ENCODE measurements at places on chromosomes 2 and 18.

DNA sequence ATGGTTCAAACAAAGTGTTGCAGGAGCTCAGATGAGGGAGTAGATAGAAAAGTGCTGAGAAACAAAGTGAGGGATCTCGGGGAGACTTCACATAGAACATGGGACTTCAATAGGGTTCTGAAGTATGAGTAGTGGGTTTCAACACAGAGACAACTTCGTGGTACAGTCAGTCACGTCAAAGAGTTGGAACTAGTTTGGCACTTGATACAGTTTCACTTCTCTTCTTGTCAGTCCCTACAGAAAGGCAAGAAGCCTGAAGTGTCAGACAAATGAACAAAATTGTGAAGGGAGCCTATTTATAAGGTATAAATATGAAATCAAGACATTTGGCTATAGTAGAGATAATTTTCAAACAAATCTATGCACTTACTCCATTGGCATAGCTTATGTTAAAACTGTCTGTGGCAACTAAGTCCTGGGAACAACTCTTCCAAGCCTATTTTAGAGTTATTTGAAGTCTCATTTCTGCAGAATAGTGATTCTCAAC lies 338.0 kb downstream of the TDRD15 start:
- no peak for DNase-seq

GRCh38 chr2:7881063-7881462 lies 800.8 kb upstream of the ID2 start:
- no peak for DNase-seq

DNA sequence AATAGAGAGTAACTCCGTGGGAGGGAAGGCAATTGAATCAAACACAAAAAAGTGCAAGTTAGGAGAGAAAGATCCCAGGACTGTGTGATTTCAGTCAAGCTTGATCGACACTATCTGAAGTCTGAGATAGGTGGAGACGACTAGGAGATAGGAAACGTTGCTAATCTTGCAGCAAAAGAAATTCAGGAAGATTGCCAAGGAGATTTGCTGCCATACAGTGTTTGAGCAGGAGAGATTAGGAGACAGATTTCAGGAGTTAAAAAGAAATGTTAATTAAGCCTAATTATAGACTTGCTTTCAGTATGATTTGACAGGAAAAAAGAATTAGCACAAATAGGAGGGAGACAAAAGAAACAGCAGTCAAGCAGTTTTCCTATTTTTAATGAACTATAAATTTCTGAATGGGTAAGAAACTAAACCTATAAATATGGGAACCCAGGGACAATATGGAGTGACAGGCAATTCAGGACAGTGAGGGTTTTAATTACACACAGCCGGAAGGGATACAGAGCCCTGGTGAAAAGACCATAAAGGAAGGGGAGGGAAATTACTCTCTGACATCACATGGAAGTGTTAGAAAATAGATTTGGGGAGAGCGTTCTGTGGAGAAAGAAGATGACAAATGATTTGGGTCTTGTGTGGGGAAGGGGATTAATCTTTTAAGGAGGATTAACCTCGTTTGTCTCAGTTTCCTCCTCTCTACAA lies 72.6 kb downstream of the SUCLG1 start:
- no peak for DNase-seq

- DNase-seq, result peak; percentile 79
These were observed 42.5 kb downstream of the CPO start for GRCh38 chr2:206981739-206982340.

DNA sequence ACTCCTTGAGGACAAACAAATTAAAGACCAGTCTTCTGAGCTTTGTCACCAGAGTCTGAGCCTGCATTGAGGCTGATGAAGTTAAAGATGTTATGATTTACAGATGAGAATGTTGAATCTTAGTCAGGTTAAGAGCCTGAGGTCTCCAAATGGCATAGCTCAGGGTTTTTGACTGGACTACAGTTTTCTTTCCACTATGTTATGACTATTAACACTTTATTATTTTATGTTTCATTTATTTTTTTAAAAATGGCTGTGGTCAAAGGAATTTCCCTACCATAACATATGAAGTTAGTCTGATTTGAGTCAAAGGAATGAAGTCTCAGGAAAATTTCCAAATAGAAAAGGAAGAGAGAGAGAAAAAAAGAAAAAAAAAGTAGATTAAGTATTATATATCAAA lies 39.7 kb upstream of the CWC22 start:
- DNase-seq, result no peak

DNA sequence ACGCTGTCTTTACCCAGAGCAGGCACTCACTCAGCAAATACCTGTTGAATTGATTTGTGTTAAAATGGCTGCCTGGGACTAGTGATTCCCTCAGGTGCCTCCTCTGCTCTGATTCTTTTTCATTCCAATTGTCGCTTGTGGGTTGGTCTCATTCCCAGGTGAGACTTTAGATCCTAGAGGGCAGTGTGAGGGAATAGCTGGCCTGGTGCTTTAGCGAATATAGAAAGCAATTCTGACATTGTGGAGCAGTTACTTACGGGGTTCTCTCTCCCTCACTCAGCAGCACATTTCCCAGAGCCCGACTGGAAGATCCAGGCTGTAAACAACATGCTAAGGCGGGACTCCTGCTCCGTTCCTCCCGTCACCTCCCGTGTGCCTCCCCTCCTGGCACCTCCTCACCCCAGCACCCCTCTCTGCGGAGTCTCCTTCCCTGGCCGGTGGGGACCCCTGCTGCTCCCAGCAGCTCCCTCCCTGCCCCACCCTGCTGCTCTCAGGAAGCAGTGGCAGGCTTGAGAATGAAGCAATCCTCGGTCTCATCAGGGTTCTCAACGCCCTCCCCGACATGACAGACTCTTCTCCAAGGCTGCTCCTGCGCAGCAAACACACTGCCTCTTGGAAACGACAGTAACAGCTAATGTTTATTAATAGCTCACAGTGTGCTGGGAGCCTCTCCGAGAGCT lies 26.9 kb downstream of the CELF4 start:
- peak; percentile 1 for DNase-seq

- DNase-seq, result no peak
These were observed 59.4 kb downstream of the ANKMY1 start for GRCh38 chr2:240498171-240498957.

- DNase-seq, result no peak
These were observed 763.9 kb downstream of the TSN start for GRCh38 chr2:122519366-122519765.

GRCh38 chr2:147342329-147342728 lies 502.5 kb upstream of the ACVR2A start:
- DNase-seq, result no peak

DNA sequence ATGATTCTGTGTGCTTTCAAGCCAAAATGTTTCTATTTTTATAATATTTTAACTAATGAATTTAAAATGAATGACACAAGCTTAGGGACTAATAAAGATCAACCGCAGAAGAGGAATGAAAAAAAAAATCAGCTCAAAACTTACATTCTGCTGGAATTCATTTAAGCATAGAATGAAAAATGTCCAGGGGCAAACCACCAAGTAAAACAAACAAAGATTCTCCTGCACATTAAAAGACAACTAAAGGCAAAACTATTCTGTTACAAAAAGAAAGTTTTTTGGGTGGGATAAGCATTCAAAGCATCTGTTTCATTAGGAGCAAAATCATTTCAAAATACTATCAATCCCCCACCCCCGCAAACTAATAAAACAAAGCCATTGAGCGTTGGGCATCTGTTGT lies 99.3 kb upstream of the SOX11 start:
- no peak for DNase-seq

GRCh38 chr18:74906184-74906583 lies 302.8 kb downstream of the PTGR3 start:
- peak; percentile 59 for DNase-seq

- DNase-seq, result no peak
These were observed 11.4 kb downstream of the CTIF start for GRCh38 chr18:48550101-48550729.

GRCh38 chr18:13036622-13037320 lies 45.6 kb downstream of the CEP192 start:
- peak; percentile 13 for DNase-seq

GRCh38 chr2:24409171-24409570 lies 48.8 kb upstream of the ITSN2 start:
- no peak for DNase-seq

- DNase-seq, result peak; percentile 58
These were observed 10.4 kb downstream of the PELI1 start for GRCh38 chr2:64133828-64134227.

DNA sequence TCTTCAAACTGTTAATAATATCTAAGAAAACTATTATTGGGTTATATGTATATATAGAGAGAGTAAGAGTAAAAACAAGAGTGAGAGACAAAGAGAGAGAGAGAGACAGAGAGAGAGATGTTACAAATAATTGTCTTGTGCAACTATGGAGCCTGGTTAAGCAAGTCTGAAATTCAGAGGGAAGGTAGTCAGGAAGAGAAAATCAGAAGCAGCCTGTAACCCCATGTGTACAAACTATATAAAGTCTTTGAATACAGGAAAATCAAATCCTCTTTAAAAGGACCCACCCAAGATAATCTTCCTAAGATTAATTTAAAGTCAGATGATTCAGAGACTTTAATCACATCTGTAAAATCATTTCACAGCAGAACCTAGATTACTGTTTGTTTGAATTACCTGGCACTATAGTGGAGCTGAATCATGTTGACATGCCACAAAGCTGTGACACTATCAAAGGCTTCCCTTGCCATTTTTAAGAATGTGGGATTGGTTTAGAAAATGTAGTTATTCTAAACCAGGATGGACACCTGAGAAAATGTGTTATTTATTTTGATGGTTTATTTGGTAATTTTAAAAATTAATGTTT lies 301.7 kb upstream of the FSIP2 start:
- no peak for DNase-seq

DNA sequence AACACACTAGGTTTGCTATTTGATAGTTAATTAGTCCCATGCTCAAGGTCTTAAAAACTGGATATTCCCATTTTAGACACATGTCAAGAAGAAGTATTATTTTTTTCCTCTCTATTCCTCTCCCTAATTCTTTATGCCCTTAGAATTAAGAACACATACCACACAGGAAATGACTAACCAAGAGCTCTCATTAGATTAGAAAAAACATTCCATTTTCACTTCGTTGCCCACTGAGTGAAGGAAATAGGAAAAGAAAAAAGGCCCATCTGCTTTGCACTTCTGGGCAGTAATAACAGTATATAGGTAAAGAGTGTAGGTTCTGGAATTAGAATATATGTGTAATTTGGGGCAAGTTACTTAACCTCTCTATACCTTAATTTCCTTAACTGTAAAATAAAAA lies 26.9 kb downstream of the ACADL start:
- peak; percentile 23 for DNase-seq

- DNase-seq, result peak; percentile 70
These were observed 808 bp downstream of the ATP5MC3 start for GRCh38 chr2:175180701-175181103.

- DNase-seq, result no peak
These were observed 204.7 kb upstream of the ITGA4 start for GRCh38 chr2:181252262-181253148.

DNA sequence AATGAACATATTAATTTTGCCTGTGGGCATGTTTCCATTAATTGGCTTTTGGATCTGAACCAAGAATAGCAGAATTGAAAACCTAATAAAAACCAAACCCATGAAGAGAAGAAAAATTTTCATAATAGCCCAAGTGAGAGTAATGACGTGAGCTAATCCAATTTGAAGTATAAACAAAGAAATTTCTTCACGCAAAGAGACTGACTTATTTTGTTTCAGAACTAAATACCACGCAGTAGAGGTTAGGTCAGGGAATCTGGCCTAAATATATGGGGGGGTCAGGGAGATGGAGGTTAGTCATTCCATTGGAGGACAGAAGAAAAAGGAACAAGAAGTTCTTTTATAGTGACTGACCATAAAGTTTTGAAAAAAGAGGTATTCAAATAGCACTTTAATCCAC lies 94.1 kb upstream of the CYP1B1 start:
- DNase-seq, result no peak

- DNase-seq, result peak; percentile 77
These were observed 13.3 kb upstream of the PPP4R1 start for GRCh38 chr18:9627642-9628041.

DNA sequence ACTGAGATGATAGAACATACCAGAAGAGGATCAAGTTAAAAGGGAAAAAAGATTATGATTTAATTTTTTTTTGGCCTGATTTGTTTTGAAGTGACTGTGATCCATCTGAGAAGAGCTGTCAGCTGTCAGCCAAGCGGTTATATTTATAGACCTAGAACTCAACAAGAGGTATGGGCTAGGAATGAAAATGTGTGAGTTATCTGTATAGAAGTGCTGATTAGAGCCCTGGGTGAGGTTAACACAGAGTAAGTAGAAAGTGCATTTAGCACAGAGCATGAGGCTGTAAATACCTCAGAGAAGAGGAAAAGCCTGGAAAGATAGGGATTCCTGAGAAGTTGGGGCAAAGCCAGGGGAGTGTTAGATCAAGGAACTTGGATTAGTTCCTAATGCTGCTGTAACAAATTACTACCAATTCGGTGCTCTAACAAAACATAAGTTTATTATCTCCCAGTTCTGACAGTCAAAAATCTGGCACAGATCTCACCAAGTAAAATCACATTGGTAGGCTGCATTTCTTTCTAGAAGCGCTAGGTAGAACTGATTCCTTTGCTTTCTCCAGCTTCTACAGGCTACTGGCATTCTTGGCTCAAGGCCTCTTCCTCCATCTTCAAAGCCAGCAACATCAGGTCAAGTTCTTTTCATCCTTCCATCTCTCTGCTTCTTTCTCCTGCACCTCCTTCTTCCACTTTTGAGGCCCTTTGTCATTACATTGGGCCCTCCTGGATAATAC lies 197.4 kb upstream of the SPHKAP start:
- DNase-seq, result no peak

GRCh38 chr2:62398356-62398755 lies 107.6 kb downstream of the TMEM17 start:
- DNase-seq, result no peak

DNA sequence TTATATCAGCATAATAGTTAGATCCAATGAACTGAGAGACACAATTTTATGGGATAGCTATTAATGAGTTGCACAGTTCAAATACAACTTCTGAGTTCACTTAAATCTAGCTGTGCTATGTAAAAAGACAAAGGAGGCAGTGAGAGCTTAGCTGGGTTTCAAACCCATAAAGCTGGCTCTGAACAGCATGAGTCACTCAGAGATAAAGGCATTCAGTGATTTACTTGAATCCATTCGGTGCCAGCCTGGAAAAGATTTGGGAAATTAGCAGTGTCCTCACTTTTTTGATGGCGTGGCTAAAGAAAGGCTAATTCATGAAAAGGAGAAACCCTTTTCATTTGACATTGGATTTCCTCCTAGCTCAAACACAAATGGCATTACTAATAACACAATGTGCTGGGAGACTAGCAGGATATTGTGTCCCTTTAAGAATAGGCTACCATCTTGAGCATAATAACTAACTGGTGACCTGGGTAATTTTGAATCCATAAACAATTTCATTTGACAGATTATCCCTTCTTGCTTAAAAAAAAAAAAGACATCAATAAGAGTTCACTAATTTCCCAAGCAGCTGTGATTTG lies 98.4 kb upstream of the NEUROD1 start:
- DNase-seq, result peak; percentile 57

DNA sequence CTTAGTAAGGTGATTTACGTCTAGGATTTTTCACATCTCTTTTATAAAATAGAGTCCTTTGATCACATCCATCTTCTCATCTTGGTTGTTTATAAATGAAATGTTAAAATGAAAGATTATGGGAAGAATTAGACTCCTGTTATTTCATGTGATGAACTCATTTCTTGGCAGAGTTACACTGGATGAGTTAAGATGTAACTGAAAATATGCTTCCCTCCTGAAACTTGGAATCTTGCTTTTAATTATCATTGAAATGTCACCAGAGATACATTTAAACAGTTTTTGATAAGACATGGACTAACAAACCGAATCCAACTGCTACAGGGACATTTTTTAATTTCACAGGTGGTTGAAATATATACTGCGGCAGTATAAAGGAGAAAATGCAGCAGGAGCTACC lies 274.0 kb downstream of the DLGAP1 start:
- DNase-seq, result no peak

- DNase-seq, result peak; percentile 51
These were observed at the start of gene FAP for GRCh38 chr2:162243294-162243693. FAP (minus strand) TSS chr2:162243445; CDS start chr2:162243327, 118 bp downstream.
